ENCODE measurements at places on chromosomes 13 and 19. TPM values are rescaled to one million over a fixed set of nuclear protein-coding genes. Genes with fewer than 3 reads are reported as not detected.

DNA sequence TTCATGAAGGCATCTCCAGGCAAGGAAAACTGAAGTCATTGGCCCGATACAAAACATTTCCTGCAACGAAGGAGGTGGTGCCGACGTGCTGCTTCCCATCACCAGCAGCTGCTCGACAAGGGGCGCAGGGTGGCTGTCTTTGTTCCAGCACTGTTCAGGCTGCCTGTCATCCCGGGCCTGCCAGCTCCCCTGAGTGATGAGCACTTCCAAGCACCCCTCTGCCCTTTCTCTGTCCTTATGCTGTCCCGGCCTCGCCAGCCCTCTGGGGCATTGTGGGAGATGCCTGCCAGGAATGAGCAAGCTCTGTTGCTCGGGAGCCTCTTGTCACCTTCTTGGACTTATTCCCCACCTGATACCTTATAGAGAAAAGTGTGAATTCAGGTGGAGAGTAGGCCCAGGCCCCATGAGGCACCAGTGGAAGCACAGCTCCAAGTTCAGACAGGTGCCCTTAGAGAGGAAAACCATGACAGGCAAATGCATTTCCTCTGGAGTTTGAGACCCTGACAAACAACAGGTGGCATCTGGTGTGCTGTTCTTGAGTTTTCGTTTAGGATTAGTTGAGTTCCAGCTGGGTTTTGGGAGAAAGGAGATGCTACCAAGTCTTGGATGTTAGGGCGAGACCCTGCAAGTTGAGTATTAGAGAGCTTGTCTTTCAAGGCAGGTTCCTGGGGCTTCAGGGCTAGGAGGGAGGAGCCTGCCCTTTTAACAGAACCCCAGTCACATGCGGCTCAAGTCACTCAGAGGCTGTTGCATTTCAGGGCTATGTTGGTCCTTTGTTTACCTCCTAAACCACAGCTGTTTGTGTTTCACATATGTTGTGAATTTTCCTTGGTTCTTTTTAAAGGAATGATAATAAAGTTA, 21.4 kb downstream of the BBC3 start:
- peaks cover 7% of the 10 kb centered on the region for H3K36me3 ChIP-seq
- no peak overlapping the region for H3K4me3 ChIP-seq
- no peaks in the 10 kb centered on the region for H3K4me1 ChIP-seq
- H3K27me3 ChIP-seq, result no peaks in the 10 kb centered on the region
- peak overlapping the region; percentile 94 for H3K27ac ChIP-seq

DNA sequence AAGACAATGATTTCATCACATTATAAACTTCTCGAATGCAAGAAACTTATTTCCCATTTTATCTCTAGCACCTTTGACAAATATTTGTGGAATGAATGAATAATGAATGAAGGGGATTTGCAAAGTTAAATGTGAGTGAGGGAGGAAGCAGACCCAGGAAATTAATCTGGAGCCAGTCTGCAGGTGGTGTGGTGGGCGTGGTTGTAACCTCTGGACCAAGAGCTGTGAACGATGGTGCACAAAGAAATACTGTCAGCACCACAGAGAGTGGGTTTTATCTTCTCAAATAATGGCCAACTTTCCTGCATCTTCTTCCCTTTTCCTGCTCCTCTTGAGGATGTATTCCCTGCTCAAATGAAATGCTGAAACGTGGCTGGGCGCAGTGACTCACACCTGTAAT, 11.0 kb upstream of the ZNF792 start:
- DNase-seq, result no peak
- H3K27me3 ChIP-seq, result no peaks in the 10 kb centered on the region
- H3K27ac ChIP-seq, result peak overlapping the region; percentile 76
- no peaks in the 10 kb centered on the region for H3K36me3 ChIP-seq
- H3K4me3 ChIP-seq, result no peak overlapping the region

DNA sequence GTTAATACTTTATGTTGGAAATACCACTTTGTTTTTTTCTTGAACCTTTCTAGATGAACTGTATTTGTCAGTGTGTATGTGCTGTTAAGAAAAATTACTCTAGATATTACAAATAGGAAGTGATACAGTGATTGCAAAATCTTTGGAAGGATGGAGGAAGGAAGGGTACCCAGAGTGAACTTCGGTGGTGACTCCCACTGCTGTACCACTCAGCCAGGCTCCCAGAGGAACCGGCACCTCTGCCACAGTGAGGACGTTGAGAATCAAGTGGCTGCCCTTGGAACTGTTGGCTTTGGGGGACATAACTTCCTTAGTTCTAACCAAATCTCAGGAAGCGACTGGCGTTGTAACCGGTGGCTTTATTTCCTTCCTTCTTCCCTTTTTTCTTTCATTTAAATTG, 184.7 kb downstream of the PCCA start:
- no peaks in the 10 kb centered on the region for H3K36me3 ChIP-seq
- 0 out of 2 replicates have a peak, but pooled peaks cover 5% of the 10 kb centered on the region for H3K4me1 ChIP-seq
- H3K27ac ChIP-seq, result no peak overlapping the region

DNA sequence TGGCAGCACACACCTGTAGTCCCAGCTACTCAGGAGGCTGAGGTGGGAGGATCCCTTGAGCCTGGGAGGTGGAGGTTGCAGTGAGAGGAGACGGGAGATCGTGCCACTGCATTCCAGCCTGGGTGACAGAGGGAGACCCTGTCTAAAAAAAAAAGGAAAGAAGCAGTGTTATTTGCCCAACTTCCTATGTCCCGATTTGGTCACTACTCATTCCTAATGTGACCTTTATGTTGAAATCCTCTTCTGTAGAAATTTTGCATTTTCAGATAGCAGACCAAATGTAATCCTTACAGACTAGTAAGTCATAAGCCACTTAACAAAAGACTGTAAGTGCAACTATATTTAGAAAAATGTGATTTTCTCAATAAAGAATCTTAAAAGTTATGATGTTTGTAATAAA, 18.2 kb upstream of the STK24 start:
- no peaks in the 10 kb centered on the region for H3K27me3 ChIP-seq
- no peak for DNase-seq
- no peak overlapping the region for H3K27ac ChIP-seq
- no peak overlapping the region for H3K4me3 ChIP-seq
- peaks cover 45% of the 10 kb centered on the region for H3K4me1 ChIP-seq
- H3K36me3 ChIP-seq, result no peaks in the 10 kb centered on the region

DNA sequence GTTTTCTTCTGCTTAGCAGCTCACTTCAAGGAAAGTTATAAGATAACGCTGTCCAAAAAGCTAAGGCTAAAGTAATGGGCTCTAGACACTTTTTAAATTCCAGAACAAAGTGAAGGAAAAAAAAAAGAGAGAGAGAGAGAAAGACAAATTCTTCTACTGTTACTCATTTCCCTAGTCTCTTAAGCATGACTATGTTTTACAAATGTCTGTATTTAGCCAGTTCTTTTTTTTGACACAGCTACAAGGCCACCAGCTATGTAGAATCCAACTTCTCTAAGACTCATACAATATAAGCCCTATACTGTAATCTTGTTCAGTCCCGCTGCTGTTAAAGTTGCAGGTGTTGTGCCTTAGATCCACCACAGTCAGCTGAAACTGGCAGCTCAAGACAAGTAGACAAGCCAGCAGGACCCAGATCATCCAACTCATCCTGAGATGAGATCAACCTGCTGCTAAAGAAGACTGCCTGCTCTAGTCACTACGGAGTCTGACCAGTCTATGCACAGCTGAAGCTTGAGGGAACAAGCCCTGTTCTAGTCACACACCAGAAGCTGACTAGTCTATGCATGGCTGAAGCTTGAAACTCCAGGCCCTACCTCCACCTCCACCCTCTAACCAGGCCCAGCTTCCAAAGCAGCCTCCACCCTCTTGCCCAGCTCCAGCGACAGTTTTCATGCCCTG, 10.3 kb upstream of the ZNF83 start:
- no peak for DNase-seq
- no peak overlapping the region for H3K4me3 ChIP-seq
- peaks cover 2% of the 10 kb centered on the region for H3K36me3 ChIP-seq

DNA sequence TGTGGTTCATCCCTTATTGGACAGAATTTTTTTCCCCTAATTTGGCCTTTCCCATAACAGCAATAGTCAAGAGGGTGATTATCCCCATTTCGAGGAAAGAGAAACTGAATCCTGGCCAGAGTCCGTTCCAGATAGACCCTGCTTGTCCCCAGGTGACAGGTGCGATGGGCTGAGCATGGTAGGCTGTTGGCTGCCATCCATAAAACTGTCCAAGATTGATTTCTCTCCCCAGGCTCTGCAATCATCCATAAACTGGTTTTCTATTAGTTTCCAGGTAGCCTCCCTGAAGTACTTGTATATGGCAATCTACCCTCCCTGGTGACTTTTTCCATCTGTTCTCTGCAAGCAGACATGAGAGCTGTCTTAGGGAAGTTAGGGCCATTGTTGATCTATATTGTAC, 25.4 kb downstream of the SERP2 start:
- no peak for DNase-seq
- no peaks in the 10 kb centered on the region for H3K36me3 ChIP-seq
- H3K27me3 ChIP-seq, result no peaks in the 10 kb centered on the region
- no peak overlapping the region for H3K4me3 ChIP-seq
- peaks cover 49% of the 10 kb centered on the region for H3K4me1 ChIP-seq
- no peak overlapping the region for H3K27ac ChIP-seq

DNA sequence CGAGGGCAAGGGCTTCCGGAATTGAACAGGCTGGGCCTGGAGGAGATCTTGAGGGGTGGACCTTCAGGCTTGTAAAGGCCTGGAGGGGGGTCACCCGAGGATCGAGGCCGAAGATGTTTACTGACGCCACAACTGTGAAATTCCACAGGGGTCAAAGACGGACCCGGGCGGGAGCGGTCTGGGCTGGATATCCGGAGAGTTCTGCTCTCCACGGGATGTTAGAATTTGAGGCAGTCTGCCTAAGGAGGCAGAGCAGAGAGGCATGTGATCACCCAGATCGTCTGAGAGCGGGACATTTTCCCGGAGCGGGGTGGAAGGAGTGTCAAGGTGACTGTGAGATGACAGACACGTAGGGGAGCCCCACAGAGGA, 13.2 kb downstream of the KLHL26 start:
- H3K4me3 ChIP-seq, result no peak overlapping the region
- DNase-seq, result no peak
- no peak overlapping the region for H3K27ac ChIP-seq

DNA sequence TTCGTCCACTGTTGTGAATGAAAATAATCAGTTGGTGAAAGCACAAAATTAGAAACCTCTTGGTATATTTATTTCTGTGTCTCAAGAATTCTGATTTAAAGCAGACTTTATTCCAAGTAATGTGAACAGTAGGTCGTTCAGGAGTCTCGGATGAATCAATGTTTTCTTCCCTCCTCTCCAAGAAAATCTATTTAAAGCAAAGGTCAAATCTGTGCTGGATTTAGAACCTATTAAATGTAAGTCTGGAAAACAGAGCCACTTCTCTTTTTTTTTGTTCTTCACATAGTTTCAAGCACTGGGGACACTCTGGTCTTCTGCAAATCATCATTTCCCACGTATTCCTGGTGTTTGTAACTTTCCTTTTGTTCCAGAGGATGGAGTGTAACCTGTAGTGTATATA, 312.7 kb downstream of the ATP8A2 start:
- no peaks in the 10 kb centered on the region for H3K27me3 ChIP-seq
- H3K27ac ChIP-seq, result no peak overlapping the region
- H3K36me3 ChIP-seq, result no peaks in the 10 kb centered on the region
- H3K4me3 ChIP-seq, result no peak overlapping the region

DNA sequence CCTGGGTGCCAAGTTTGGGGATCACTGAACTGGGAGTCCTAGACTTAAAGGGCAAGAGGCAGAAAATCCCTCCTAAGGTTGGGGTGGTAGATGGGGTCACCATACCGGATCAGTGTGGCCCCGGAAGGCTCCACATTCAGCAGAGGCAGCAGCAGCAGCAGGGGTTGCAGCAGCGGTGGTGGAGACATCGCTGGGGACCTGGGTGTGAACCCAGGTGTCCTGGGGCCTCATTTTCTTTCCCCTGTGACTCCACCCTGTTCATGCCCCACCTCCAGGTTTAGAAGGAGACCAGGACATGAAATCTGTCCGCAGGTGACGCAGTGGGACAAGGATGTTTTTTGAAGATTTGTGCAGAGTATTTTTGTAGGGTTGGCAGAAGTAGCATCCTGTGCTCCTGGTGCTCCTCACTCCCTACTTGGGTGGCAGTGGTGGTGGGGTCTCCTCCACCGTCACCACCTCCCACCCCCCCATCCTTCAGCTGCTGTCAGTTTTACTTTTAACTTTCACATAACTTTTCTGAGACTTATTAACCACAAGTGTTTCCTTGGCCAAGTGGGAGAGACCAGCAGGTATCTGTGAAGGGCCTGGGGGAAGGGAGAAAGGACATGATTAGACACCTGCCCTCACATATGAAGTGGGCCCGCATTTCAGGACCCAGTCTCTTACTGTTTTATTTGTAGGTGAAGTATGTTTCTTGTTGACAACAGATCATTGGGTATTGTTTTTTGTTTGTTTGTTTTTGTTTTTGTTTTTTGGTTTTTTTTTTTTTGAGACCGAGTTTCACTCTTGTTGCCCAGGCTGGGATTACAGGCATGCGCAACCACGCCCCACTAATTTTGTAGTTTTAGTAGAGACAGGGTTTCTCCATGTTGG, at the start of gene NAPSA:
Gene NAPSA, minus strand, starts transcription at position 206 of the 873 bp plus-strand sequence. Its CDS starts 18 bp downstream, at position 188.
- H3K27ac ChIP-seq, result no peak within 1 kb of the TSS
- H3K27me3 ChIP-seq, result no peaks in the 10 kb centered on the region
- H3K4me3 ChIP-seq, result no peak within 1 kb of the TSS
- no peak for DNase-seq
- 0 out of 2 replicates have a peak, but pooled peaks cover 1% of the 10 kb centered on the region for H3K36me3 ChIP-seq

DNA sequence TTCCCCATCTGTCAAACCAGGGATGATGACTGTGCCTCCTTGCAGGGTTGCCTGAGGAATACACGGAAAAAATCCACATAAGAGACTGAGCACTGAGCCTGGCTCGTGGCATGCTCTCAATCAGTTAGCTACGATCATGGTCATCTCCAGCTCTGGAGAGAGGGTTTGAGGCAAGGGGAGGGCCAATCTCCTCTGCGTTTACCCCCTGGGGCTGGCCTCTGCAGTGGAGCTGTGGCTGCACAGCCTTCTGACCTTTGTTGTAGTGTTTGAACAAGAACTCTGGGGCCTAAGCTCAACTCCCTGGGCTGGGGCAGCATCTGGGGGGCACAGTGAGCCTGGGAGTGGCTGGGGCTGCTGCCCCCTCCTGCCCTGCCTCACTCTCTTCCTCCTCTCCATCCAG, 5.9 kb downstream of the LRRC4B start:
- no peak overlapping the region for H3K4me3 ChIP-seq
- H3K36me3 ChIP-seq, result no peaks in the 10 kb centered on the region
- DNase-seq, result no peak
- H3K27ac ChIP-seq, result no peak overlapping the region
- no peaks in the 10 kb centered on the region for H3K27me3 ChIP-seq
- peaks cover 1% of the 10 kb centered on the region for H3K4me1 ChIP-seq

- H3K27ac ChIP-seq, result no peak overlapping the region
- no peaks in the 10 kb centered on the region for H3K27me3 ChIP-seq
- H3K4me1 ChIP-seq, result peaks cover 31% of the 10 kb centered on the region
- no peak overlapping the region for H3K4me3 ChIP-seq
These were observed 200.9 kb upstream of the MIR17HG start for GRCh38 chr13:91146601-91147000.

Gene SBSN
- total RNA-seq, result not detected

Gene RAX2
- not detected for total RNA-seq

Gene TMEM272
- 0.23 TPM for total RNA-seq

Gene UPF3A
- 86.2 TPM for total RNA-seq

Gene NUDT15
- 36.0 TPM for total RNA-seq

Gene CEACAM1
- 9.9 TPM for total RNA-seq

Gene IRGC
- total RNA-seq, result not detected

Gene DACH1
- total RNA-seq, result 1.3 TPM
